Naive thymus-derived CD4-positive, alpha-beta T cell (primary cell): ENCODE measurements at places on chromosomes 12 and 14.
A peak's percentile ranks its signal among the peaks of the same experiment; 100 is the strongest.

- no peaks in the 10 kb centered on the region for H3K27me3 ChIP-seq
- peaks cover 14% of the 10 kb centered on the region for H3K36me3 ChIP-seq
- H3K4me1 ChIP-seq, result no peaks in the 10 kb centered on the region
- DNase-seq, result no peak
These were observed 47.1 kb downstream of the UTP20 start for GRCh38 chr12:101327051-101327450.

DNA sequence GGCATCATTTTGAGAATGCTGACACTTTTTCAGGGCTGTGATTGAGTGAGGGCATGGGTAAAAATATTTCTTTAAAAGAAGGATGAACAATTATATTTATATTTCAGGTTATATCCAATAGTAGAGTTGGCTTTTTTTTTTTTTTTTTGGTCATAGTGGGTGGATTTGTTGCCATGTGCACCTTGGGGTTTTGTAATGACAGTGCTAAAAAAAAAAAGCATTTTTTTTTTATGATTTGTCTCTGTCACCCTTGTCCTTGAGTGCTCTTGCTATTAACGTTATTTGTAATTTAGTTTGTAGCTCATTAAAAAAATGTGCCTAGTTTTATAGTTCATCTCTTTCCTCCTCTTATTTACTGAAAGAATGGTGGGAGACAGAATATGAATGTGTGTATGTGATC is 1.4 kb upstream of the RAB5B start:
- H3K27me3 ChIP-seq, result no peaks in the 10 kb centered on the region
- peaks cover 4% of the 10 kb centered on the region for H3K36me3 ChIP-seq
- peak overlapping the region; percentile 78 for H3K4me3 ChIP-seq
- peaks cover 8% of the 10 kb centered on the region for H3K4me1 ChIP-seq
- peak overlapping the region; percentile 88 for H3K27ac ChIP-seq

GRCh38 chr12:105928436-105928835 is 210.3 kb downstream of the NUAK1 start:
- no peaks in the 10 kb centered on the region for H3K4me1 ChIP-seq
- H3K27me3 ChIP-seq, result no peaks in the 10 kb centered on the region
- no peaks in the 10 kb centered on the region for H3K36me3 ChIP-seq
- no peak overlapping the region for H3K27ac ChIP-seq

DNA sequence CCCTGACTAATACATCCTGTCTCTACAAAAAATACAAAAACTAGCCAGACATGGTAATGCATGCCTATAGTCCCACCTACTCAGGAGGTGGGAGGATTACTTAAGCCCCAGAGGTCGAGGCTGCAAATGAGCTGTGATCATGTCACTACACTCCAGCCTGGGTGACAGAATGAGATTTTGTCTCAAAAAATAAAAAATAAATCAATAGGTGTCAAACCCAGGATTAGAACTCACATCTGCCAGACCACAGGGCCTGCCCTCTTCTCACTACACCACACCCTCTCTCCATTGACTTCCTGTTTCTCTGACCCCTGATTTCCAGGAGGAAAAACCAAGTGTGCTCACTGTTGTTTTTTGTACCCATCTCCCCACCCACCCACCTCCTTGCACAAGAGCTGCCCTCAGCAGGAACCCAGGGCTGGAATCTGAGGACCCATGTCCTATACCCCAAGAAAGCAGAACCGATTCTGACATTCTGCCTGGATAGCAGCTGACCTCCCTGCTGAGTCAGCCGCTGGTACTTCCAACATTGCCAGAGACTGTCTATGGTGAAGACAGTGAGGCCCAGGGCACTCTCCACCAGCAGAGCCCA is 6.2 kb downstream of the CMKLR1 start:
- no peaks in the 10 kb centered on the region for H3K36me3 ChIP-seq
- H3K27me3 ChIP-seq, result no peaks in the 10 kb centered on the region
- no peak overlapping the region for H3K27ac ChIP-seq
- DNase-seq, result no peak
- no peak overlapping the region for H3K4me3 ChIP-seq
- H3K4me1 ChIP-seq, result no peaks in the 10 kb centered on the region
